CD4-positive, alpha-beta T cell treated with Interleukin-12 subunit alpha and Interleukin-12 subunit beta, for 1 hour (primary cell): ENCODE measurements at places on chromosomes 16 and 17.
A peak's percentile ranks its signal among the peaks of the same experiment; 100 is the strongest.

DNA sequence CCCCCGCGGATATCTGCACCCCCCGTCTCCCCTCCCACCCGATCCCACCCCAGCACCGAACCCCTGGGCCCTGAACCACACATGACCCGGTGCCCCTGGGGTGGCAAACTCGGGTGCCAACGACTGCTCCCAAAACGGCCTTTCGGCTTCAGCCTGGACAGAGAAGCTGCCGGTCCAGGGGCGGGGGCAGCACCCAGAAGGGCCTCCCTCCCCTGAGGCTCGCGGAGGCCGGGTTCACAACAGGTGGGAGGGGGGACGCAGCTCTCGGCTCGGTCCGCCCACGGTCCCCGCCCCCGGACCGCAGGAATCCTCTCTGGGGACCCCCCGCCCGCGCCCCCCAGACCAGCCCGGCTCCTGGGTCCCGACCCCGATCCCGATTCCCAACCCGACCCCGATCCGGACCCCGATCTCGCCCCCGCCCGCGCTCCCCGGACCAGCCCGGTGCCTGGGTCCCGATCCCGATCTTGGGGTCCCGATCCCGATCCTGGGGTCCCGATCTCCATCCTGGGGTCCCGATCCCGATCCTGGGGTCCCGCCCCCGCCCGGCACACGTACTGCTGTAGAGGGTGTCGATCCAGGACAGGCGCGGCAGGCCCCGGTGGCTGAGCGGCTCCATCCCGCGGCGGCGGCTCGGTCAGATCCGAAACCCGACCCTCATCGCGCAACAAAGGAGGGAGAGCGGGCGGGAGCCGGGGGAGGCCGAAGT is 516 bp downstream of the ABR start:
- no peak for DNase-seq

- DNase-seq, result peak; percentile 34
Measured at GRCh38 chr16:11051879-11052808, 107.8 kb downstream of the CLEC16A start.

- DNase-seq, result peak; percentile 42
Measured at GRCh38 chr16:996681-997080, 15.1 kb downstream of the SOX8 start.

DNA sequence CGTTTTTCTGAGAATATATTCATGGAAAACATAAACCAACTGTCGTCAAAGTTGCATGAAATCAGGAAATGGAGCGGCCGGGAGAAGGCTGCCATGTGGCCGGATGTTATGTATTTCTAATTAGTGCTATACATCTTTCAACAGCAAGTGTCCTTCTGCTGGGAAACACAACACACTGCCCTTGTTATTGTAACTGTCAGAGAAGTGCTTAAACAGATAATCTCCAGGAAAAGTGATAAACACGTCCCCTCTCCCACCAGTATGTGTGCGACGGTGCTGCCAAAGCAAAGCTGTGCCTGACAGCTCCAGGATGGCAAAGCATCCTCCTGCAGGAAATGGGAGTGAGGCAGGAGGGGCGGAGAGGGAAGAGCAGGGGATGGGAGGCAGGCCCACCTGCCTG is 111.8 kb downstream of the SMG6 start:
- DNase-seq, result no peak

DNA sequence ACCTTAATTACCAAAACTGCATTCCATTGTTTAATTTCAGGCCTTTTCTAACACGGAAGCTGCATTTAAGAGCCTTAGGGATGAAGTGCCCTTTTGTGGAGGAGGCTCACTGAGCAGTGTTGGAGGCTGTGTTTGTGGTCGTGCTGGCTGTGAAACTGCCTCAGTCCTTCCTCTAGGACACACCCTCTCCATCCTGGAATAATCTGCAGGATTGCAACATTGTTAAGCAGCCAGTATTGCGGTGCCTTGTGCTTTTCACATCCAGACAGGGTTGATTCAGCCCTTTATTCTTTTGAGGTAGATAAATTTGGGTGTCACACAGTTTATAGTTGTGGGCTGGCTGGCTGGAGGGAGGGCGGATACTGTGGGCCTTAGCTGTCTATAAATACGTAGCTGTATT is 141.6 kb downstream of the CDRT15L2 start:
- DNase-seq, result no peak

DNA sequence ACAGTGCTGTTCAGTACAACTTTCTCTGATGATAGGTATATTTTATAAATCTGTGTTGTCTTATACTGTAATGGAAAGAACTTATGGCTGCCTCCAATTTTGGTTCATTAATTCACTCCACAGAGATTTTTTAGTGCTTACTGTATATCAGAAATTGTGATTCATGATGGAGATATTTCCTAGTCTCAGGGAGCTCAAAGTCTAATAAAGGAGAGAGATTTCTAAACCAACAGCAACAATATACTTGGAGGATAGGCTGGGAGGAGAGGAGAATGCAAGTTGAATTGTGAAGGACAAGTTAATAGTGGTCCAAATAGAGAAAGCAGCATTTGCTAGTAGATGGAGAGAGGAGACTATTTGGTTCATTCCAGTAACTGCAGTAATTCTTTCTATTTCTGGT is 63.5 kb downstream of the TANC2 start:
- DNase-seq, result no peak

GRCh38 chr17:56158344-56158743 is 5.1 kb downstream of the ANKFN1 start:
- DNase-seq, result no peak

DNA sequence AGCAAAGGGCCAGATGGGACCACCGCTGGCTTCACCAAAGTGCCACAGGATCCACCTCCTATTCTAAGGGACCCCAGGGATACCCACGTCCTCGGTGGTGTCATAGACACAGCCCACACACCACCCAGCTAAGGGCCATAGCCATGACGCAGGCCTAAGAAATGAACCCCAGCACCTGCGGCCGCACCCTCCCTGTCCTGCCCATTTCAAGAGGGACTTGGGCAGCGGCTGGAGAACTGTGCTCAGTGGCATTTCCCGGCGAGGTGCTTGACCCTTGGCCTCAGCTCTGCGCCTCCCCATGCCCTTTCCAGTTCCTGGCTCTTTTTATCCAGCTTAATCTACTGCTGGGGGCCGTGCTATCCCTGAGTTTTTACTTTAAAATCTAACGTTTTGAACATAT is 27.3 kb downstream of the ZNF778 start:
- no peak for DNase-seq

DNA sequence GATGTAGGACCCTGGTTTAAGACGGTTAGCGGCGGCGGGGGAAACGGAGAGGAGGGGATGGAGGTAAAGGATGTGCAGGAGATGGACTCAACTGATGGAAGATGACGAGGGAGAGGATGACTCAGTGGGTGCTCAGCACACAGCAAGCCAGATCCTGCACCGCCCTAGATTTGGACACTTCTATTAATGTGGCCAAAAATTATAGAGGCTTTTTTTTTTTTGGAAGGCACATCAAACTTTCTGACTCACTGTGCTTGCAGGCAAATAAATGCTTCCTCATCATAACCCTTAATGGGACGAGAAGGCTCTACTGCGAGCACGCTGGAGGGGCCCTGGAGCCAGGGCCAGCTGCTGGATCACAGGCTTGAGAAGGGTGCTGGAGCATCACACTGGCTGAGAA is 36.0 kb downstream of the RTN4RL1 start:
- DNase-seq, result no peak

GRCh38 chr17:81676906-81677305 is 6.7 kb downstream of the ARL16 start:
- no peak for DNase-seq
